ENCODE measurements at places on chromosomes 7 and 10.

DNA sequence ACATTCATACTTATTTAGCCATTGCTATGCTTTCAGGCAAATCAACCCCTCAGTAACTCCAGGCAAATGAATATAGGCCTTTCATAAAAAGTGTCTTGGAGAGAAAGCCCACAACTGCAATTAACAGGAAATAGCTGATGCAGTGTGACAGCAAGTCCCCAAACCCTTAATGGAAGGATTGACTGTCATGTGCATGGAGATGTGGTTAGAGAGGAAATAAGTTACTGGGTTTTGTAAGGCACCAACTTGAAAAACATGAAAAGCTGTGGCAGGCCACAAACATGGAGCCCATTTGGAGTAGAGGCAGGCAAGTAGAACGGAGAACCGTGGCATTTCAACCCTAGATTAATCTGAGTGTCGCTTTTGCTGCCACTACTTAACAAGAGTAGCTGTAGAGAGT, 549.4 kb upstream of the C7orf33 start:
- no peak for DNase-seq

DNA sequence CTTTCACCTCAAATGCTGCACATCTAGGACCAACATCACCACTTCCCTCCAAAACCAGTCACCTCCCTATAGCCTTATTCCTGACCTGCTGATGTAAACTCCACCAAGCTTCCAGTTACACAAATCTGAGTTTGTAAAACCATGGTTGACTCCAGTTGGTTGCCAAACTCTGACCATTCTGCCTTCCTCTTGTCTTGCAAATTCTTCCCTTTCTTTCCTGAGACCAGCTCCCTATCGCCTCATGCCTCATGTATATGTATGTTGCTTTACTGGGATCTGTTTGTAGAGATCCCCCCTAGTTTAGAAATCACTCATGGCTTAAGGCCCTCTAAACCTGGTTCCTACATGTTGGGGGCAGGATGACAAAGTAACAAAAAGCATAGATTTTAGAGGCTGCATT, 31.3 kb downstream of the PAX2 start:
- DNase-seq = no peak

GRCh38 chr7:131443496-131443895, 112.9 kb downstream of the PODXL start:
- no peak for DNase-seq

DNA sequence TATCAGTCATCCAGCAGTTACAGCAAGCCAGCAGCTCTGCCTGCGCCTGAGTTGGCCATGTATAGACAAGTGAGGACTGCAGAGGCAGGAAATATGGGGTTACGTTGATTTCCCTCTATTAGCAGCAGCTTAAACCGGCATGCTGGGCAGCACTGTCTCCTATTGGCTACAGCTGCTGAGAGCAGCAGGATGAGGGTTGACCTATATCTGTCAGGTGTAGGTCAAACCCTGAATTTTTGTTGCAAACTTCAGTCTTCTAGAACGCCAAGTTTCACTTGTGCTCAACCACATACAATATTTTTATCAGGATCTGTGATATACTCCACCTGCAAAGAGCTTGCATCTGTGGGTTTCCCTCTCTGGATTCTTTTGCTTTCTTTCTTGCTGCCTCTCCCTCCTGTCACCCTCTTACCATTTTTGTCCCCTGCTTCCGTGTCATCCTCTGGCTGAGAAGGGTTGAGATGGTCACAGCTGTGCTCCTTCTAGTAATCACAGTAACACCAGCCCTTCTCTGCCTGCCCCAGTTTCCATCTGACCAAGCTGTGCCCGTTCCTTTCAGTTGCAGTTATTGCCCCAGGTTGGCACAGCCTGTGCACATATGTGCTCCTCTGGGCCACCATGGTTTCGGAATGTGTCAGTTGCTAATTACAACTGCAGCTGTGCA, 23.8 kb upstream of the GLCCI1 start:
- no peak for DNase-seq

- DNase-seq = no peak
Measured at GRCh38 chr7:94244760-94245159, 149.9 kb upstream of the COL1A2 start.

GRCh38 chr10:28492116-28492920, 40.6 kb upstream of the WAC start:
- no peak for DNase-seq

DNA sequence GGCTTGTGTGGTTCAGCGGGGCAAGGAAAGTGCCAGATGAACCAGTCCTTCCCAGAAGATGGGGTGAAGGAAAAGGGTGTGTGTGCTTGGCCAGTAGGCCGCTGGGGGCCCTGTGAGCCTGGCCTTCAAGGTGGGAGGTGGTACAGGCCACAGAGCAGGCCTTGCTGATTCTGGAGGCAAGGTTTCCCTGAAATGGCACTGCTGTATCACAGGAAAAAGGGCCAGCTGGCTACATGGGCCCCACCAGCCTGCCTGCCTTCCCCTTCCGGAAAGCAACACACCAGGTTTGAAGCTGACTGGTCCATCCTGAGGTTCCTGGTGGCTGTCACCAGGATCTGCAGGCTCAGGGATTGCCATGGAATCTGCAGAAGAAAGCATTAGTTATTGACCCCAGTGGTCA, 12.5 kb downstream of the MMRN2 start:
- no peak for DNase-seq

DNA sequence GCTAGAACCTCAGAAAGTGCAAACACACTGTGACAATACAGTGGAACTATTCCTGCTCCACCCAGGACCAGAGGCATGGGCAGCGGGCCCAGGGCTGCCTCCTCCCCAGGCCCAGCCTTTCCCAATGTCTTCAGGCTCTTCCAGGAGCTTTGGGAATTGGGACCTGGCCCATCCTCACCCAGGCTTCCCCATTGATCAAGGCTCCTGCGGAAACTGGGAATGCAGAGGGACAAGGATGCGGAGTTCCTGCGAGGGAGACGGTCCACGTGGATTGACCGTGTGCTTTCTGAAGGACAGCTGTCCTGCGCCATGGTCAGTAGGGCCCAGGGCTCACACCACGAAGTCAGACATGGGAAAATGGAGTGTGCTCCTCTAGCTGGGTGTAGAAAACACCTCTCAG, 56.6 kb downstream of the CSGALNACT2 start:
- DNase-seq = no peak

DNA sequence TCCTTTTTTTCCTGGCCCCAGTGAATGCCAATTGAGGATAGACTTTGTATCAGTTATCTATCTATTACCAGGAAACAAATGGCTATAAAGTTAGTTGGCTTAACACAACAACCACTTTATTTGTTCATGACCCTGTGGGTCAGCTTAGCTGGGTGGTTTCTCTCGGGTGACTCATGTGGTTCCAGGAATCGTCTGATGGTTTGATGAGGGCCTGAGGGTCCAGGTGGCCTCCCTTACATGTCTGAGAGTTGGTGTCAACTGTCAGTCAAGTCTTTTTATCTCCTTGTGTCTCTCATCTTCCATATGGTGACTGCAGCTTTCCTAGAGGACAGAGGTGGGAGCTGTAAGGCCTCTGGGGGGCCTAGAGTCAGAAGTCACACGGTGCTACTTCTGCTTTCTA, 15.3 kb upstream of the MAPK8 start:
- no peak for DNase-seq

DNA sequence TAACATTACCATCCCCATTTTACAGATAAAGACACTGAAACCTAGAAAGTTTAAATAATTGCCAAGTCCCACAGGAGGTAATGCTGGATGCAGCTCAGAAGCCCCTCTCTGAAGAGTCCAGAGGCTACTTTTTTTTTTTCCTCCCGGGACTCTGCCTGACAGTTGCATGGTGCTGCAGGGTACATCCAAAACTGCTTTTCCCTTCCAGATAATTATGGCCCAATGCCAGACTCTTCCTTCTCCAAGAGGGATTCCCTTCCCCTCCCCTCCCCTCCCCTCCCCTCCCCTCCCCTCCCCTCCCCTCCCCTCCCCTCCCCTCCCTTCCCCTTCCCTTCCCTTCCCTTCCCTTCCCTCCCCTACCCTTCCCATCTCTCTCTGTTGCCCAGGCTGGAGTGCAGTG, 122.9 kb downstream of the LSMEM1 start:
- DNase-seq = no peak

DNA sequence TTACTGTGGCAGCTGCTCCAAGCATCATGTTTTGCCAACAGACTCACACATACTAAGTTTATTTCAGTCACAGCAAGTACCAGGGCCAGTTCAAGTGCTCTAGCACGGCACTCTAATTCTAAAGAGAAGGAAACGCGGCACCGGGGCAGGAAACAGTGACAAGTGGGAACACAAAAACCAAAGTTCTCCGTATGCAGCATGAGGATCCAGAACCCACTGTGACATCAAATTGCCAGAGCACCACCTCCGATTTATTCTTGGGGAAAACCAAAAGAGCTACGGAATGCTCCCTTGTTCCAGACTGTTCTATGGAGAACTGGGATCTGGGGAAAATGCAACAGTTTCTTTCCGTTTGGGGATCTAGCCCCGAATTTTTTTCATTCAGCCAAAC, 448 bp upstream of the PTER start:
- no peak for DNase-seq

- DNase-seq = no peak
Measured at GRCh38 chr7:157056957-157057902, 46.8 kb upstream of the MNX1 start.

GRCh38 chr10:66678521-66678920, 247.3 kb upstream of the LRRTM3 start:
- DNase-seq = no peak

- no peak for DNase-seq
Measured at GRCh38 chr7:70569335-70569819, 562.6 kb upstream of the GALNT17 start.

GRCh38 chr10:116545122-116545521, 609 bp upstream of the PNLIP start:
- DNase-seq = no peak

DNA sequence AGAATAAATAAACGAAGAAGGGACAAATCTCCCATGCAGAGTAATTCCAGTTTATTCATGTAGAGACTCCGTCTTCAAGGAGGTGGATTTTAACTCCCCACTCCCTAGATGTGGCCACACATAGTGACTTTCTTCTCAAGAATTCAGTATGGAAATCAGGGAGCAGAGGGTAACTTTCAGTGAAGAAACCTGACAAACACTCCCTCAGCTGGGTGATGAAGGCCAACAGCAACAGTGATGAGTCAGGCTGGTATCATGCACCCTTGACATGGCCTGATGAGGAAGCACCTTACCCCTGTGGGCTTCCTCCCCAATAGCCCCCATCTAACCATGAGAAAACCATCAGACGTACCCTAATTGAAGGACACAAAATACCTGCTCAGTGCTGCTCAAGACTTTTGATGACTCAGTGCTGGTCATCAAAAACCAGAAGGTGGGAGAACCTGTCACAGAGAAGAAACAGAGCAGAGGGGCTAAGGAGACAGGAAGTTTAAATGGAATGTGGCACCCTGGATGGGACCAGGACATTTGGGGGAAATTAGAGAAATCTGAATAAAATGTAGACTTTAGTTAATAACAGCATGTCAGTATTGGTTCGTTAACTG, 50.6 kb downstream of the ADAMTS14 start:
- DNase-seq = no peak

DNA sequence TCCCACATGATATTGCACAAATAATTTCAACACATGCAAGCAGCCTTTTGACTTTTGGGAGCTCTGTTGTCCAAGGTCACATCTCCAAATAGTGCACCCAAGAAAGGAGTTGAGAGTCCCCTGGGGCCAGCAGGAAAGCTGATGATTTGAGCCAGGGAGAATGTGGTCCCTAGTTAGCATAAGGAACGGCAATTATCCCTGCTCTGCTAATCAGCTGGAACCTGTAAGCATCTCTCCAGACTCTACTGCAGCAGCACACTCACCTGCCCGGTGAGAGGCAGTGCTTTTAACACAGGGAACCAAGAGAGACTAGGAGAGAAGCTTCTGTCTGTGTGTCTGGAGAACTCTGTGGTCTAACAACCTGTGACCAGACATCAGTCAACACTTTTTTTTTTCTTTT, 17.0 kb downstream of the TRPV5 start:
- DNase-seq = no peak

GRCh38 chr7:155213385-155213784, 84.3 kb upstream of the INSIG1 start:
- DNase-seq = no peak

DNA sequence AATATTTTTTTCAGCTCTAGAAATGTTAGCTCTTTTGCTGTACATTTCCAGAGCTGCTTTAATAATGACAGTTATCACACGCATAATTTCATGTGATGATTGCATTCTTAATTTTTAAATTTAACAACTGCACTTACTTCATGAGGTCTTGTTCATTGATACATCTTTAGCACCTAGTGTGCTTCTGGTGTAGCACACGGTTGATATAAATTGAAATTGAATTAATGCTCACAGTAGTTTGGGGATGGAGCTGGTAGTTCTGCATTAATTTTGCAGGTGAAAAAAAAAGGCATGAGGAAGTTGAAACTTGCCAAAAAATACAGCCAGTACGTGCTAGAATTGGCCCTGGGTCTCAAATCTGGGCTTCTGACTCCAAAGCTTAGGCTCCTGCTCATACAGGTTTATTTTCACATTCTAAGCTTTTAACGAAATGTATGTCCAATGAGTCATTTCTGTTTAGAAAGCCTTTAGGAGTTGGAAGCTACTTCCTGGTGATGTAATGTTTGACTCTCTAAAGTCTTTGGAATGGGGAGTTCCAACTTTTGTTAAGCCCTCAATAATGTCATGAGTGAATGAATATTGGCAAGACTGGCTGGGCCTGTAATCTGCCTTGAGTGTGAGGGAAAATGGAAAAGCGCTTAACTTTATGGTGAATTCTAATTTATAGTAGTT, 62.5 kb downstream of the DAGLB start:
- DNase-seq = no peak

Measured in stimulated activated naive CD4-positive, alpha-beta T cell (primary cell).